ENCODE measurements at places on chromosomes 7 and 10.

- DNase-seq, result no peak
Observed at GRCh38 chr10:43598446-43598845, 7.8 kb upstream of the ZNF485 start.

DNA sequence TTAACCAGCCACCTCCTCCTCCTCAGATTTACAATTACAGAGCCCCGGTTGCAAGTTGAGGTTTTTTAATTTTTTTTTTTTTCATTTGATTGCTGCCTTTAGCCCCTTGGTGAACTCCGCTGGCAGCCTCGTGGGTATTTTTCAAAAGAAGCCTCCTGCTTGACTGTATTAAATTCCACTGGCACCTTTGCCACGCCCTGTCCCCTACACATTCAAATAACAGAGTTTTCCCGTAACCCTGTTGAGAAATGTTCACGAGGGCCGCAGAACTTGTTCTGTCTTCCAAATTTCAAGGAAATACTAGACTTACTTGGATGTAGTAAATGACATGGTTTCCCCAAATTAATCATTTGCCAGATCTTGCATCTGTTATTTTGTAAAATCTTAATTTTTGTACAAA lies 167.0 kb downstream of the ARID5B start:
- DNase-seq, result no peak

GRCh38 chr10:10515479-10516204 lies 502.0 kb upstream of the CELF2 start:
- DNase-seq, result no peak

DNA sequence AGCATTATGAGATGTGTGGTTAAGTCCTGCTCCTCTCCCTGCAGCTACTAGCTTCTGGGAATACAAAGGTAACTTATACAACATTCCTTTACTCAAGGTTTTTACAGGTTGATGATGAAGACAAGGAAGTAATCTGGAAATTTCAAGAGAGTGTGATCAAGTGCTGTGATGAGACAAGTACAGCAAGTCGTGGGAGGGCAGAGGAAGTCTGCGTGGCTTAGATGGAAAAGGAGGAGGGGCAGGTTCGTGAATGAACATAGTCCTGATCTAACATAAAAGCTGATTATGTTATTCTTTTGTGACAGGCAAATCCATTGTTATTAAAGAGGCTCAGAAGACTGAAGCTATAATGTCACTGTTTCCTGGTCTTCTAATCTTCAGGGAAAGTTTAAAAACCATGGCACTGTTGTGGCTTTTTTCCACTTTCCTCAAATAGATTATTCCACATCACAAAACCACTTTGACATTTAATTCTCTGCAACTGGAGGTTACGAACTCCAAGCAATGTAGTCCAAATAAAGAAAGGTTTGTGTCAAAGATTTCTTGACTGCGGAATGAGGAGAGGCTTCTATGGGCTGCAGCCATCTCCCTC lies 84.1 kb downstream of the CPXM2 start:
- DNase-seq, result no peak

DNA sequence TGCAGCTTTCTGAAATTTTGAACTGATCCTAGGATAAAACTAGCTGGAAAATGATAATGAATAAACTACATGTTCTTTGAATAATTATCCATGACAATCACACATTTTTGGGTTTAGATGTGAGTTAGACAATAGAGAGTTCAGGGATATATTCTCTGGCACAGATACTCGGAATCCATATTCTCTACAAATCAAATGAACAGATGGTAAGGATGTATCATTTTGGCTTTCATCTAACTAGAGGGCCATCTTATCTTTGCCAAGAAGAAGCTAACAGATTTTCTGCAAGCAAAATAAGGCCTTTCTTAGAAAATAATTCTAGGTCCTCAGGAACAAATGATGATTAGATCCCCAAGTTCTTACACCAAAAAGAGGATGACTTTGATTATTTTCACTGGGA lies 355.9 kb upstream of the C7orf33 start:
- DNase-seq, result no peak

GRCh38 chr7:25893436-25893835 lies 258.6 kb upstream of the NFE2L3 start:
- no peak for DNase-seq

DNA sequence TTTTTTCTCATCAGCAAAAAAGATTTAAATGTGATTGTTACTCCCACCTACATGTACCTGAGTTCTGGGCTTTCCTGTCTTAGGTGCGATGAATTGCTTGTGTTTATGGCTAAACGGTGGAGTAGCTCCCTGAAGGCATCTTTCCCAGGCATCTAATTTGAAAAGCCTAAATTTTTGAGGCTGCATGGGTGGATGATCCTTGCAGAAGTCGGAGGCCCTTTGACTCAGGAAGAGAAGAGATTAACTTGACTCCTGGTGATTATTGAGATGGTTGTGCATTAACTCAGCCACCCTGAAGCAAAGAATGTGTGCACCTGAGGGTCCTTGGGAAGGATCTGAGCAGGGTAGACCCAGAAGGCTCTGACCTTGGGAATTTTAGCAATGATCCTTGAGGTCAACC lies 155.6 kb upstream of the SEMA3C start:
- no peak for DNase-seq

- DNase-seq, result no peak
Observed at GRCh38 chr10:125549653-125550052, 133.3 kb downstream of the TEX36 start.

DNA sequence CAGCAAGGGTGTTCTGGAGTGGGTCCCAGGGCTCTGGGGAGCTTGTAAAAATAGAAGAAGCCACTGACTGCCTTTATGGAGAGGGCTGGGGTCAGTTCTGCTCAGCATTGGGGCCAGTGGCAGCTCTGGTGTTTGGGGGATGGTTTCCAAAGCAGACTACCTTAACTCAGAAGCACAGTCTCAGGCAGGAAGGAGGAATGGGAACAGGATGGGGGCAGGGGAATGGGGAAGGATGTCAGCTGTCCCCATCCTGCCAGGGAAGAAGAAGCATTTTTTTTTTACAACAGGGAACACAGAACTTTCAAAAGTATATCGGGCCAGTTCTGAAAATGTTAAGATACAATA lies 28.8 kb downstream of the TSPAN15 start:
- no peak for DNase-seq

DNA sequence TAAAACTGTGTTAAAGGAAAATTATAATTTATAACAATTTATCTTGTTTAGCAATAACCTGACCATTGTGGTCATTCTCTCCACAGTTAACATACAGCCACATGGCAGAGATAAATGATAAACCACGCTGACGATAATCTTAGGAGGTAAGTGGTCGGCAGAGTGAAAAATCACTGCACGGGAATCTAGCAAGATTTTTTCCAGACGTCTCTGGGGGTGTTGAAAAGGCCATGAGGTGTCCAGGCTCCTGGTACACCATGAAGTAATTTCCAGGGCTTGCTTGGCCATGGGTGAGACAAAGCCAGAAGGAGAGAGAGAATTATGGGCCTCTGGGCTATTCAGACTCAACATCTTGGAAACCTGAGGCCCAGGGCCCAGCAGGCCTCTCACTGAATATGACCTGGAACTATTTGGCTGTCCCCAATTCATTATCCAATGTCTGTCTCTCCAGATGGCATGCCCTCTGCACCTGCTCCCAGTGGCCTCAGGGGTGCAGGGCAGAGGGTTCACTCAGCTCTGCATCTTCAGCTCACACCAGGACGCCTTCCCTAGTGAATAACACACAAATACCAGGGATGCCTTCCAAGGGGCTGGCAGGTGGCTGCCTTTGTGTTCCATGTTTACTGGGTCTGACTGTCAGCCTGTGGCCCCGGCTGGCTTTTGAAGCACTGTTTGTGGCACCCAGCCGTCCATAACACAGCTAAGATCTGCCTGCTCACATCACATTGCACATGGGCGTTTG lies 590.4 kb upstream of the PFKP start:
- no peak for DNase-seq

DNA sequence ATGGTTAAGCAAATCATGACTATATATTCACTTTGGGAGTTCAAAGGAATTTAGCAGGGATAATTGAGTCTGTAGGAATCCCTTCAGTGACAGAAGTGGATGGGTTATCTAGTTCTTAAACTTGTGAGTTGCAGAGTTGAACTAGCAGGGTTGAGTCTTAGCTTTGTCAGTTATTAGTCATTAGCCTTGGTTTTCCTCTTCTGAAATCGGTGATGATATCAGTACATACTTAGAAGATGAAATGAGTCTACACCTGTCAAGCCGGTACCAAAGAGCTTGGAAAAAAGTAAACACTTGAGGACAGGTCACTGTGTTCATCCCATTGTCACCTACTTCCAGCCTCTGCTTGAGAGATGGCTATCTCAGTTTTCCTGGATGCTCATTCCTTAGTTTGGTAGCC lies 73.5 kb downstream of the BUB3 start:
- no peak for DNase-seq

GRCh38 chr7:104089612-104090011 lies 100.2 kb upstream of the RELN start:
- DNase-seq, result no peak

GRCh38 chr10:110659558-110659957 lies 15.4 kb downstream of the RBM20 start:
- DNase-seq, result no peak

DNA sequence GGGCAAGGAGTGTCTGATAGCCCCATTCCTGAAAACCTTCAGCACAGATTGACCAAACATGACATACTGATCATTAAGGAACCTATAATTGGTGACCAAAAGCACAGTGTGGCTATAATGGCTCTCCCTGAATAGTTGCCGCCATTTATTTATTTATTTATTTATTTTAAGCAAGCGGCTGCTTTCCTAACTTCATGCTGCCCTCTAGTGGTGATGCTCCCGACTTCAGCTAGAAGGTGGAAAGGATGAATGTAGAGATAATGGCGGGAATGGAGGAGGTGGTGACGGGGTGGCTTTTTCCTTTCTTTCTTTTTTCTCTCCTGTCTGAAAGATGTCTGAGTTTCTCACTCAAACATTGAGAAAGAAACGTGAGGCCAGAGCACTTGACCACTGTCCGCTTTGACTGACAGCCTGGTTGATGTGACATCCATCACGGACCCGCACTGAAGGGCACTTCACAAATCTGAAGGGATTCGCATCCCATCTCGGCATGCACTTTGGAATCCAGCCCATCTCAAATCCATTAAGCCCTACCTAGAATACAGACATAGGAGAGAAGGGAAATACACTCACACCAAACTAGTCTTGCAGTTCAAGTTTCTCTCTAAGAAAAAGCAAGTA lies 1090.1 kb downstream of the KCNMA1 start:
- DNase-seq, result peak; percentile 84

- DNase-seq, result no peak
Observed at GRCh38 chr7:39644170-39644569, 20.8 kb downstream of the RALA start.

DNA sequence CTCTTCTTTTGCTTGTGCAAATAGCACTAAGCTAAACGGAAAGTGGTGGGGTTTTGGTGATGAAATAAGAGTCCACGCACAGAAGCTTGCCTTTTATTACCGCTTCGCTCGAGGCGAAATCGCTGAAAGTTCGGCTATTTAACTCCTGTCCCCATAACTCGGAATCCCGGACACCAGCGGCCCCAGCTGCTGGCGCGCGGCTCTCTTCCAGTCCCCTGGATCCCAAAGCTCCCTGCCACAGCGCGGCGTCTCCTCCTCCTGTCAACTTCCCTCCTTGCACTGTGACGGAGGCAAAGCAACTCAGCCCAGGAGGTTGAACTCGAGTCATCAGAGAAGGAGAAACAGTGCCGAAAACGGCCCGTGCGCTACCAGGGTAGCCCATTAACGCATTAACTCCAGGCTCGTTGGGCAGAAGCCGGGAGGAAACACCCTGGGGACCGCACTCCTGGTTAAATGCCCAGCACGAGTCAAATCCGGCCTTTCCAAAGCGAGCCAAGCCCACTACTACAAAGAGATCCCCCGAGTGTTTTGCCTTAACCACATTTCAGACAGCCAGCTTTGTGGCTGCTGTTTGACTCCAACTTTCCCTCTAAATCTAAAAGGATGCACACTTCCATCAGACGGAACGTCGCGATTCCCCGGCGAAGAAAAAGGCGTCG lies 1.3 kb downstream of the SEMA3D start:
- peak; percentile 79 for DNase-seq

DNA sequence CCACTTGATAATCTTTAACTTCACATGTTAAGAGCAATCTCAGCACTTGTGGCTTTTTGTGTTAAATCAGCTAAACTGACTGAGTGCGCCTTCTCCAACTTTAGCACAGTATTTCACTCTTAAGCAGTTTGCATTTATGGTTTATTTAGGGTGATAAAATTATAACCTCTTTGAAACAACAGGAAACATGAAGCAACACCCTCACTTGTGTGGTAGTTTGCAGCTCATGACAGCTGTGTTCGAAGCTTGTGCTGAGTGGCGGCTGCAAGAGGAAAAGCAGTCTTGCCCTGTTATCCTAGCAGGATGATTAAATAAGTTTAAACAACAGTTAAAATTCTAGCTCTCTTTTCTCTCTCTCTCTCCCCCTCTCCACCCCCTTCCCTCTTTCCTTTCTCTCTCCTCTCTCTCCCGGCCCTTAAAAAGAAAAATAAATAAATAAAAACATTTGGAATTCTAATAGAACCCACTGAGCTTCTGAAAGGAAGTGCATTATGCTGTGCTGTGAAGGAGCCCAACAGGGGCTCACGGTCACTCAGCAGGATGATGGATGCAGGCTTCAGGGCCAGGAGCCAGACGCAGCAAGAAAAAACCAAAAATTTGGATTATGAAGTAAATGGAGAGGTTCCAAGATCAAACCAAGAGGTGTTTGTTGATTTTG lies 25.2 kb downstream of the OGDH start:
- DNase-seq, result no peak

DNA sequence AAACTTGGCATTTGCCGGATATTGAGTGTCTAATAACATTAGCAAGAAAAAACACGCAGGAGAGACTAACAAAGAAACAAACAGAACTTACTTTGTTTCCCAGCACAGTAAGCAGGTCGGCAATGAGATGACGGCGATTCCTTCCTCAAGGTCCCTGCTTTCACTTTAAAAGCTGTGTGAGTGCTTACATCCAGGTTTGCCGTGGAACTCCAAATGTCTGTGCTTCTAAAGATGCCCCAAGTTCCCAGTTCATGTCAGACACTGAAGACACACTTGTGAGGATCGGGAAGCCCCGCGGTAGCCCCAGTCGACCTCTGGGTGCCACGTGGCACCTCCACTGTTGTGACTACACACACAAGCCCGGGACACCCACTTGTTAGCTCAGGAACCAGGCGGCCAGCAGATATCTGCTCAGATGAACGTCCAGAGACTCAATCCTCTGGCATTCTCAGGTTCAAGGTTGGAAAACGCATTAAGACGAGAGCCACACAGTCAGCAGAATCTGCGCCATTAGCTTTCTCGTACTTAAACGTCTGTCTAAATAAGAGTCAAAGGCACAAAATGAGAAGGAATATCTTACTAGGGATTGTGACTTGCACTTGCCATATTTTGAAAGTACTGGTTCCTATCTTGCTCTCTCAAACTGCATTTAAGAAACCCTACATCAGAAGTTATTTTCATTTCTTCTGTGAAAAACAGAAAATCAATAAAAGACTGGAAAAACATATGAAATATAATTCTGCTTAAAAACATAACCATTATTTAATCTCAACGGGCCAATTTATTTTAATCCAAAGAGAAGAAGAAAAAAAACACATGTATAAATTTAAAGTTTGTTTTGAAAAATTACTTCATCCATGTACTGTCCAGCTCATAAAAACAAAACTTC lies 207.6 kb upstream of the KLF14 start:
- peak; percentile 60 for DNase-seq

- no peak for DNase-seq
Observed at GRCh38 chr10:44930904-44931620, 19.9 kb downstream of the TMEM72 start.

GRCh38 chr7:25168145-25168544 lies 43.1 kb upstream of the CYCS start:
- no peak for DNase-seq

GRCh38 chr10:12103802-12104201 lies 25.7 kb upstream of the SEC61A2 start:
- no peak for DNase-seq

Data from right forelimb (tissue), 1 donor.